ENCODE measurements at places on chromosomes 7 and 10. TPM values are rescaled to one million over a fixed set of nuclear protein-coding genes. Genes with fewer than 3 reads are reported as not detected.

The FGFBP3 gene
- 2.3 TPM for total RNA-seq

The EPO gene
- total RNA-seq, result not detected

The CRCP gene
- total RNA-seq, result 25.3 TPM

The SPDYE6 gene
- total RNA-seq, result not detected

The OR9A2 gene
- total RNA-seq, result not detected

The TRPV6 gene
- not detected for total RNA-seq

The NUTM2B gene
- 0.27 TPM for total RNA-seq

The NMT2 gene
- 27.5 TPM for total RNA-seq

The ARMC10 gene
- 40.3 TPM for total RNA-seq

The POLR1F gene
- 14.2 TPM for total RNA-seq

The CHST3 gene
- 36.1 TPM for total RNA-seq

The MLXIPL gene
- total RNA-seq, result 1.3 TPM

The ANKRD7 gene
- total RNA-seq, result not detected

The NKX1-2 gene
- not detected for total RNA-seq

Data from A549 treated with CpdA at 1 μM for 4 hours (cell line).